ENCODE measurements at places on chromosomes 5 and 9. TPM values are rescaled to one million over a fixed set of nuclear protein-coding genes. Genes with fewer than 3 reads are reported as not detected.

Gene ZNF608
- total RNA-seq = 14.6 TPM

Gene PCDHGB7
- total RNA-seq = 9.4 TPM

Gene MTMR12
- total RNA-seq = 62.3 TPM

Gene ENHO
- total RNA-seq = 0.22 TPM

Gene GARIN3
- total RNA-seq = not detected

Gene IFNK
- total RNA-seq = not detected

Gene FBN2
- total RNA-seq = 208 TPM

Gene C6
- total RNA-seq = not detected

Gene CER1
- not detected for total RNA-seq

Gene LRRC19
- not detected for total RNA-seq

Gene PTGES
- total RNA-seq = not detected
